ENCODE measurements at places on chromosomes 1 and 21. TPM values are rescaled to one million over a fixed set of nuclear protein-coding genes. Genes with fewer than 3 reads are reported as not detected.
A peak's percentile ranks its signal among the peaks of the same experiment; 100 is the strongest.

Gene RIPPLY3
- polyA plus RNA-seq = 0.03 TPM

DNA sequence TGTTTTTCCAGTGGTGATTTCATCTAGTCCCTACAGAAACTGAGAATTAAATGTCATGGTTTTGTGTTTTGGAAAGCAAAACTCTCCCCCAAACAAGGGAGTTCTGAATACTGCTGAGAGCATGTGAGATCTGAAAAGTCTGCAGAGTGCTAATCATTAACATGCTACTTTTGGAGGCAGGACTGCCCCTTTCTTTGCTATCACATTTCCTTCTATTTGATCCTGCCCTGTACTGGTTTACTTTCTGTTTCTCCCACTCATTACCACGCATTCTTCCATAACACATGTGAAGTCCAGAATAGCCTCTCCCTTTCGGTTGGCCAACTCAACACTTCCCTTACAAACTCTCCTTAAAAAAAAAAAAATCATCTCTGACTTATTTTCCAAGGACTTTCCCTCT, 63.6 kb downstream of the GADD45A start:
- no peak for DNase-seq

Gene CELA3B
- polyA plus RNA-seq = not detected

Gene LIPI
- not detected for polyA plus RNA-seq

DNA sequence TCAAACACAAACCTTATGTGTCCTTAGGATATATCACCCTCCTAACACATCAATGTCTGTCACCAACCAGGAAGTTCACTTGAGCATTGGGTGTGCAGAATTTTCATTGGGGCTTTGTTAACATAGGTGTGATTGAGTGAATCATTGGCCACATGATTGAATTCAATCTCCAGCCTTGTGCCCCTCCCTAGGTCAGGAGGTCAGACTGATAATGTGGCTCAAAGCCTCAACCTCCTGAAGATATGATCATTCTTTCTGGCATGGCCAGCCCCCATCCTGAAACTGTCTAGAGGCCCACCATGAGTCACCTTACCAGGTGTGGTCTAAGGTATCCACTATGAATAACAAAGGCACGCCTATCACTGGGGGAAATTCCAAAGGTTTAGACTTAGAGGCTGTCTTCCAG, 90.1 kb downstream of the PKN2 start:
- no peak for DNase-seq

Gene CPTP
- polyA plus RNA-seq = 13.4 TPM

Gene TEKT2
- polyA plus RNA-seq = 1.2 TPM

GRCh38 chr1:11802973-11803885, 2.5 kb downstream of the MTHFR start:
- DNase-seq = peak; percentile 72

GRCh38 chr1:160625725-160626498, 20.9 kb downstream of the SLAMF1 start:
- DNase-seq = no peak

- no peak for DNase-seq
Observed at GRCh38 chr1:47870480-47870879, 126.7 kb downstream of the TRABD2B start.

DNA sequence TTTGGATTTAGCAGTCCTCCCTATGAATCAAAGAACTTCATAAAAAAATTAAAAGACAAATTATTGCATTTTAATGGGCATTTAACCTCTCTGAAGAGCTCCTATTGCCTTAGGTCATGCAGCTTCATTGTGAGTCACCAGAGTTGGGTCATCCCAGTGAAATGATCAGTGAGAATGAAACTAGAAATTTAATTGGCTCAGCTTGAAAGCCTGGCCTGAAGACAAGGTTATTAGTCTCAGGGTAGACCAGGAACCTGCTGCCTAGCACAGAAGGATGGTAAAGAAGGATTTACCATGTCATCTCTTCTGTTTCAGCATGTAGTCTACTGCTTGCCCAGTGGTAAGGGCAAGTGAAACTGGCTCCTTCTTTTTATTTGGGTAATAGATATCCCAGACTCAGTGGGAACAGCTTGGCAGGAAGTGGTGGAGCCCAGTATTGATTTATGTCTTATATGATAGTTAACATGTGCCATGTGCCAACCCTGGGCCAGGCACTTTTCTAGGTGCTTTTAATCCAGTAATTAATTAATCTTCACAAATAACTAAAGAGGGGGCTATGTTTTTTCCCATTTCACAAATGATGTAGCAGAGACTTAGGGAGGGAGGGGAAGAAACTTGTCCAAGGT, 23.6 kb downstream of the LAMC2 start:
- DNase-seq = no peak

GRCh38 chr1:244454412-244454811, 2.7 kb upstream of the ADSS2 start:
- DNase-seq = no peak

Gene HUNK
- polyA plus RNA-seq = 0.28 TPM
